ENCODE measurements at places on chromosomes 11 and 22.

DNA sequence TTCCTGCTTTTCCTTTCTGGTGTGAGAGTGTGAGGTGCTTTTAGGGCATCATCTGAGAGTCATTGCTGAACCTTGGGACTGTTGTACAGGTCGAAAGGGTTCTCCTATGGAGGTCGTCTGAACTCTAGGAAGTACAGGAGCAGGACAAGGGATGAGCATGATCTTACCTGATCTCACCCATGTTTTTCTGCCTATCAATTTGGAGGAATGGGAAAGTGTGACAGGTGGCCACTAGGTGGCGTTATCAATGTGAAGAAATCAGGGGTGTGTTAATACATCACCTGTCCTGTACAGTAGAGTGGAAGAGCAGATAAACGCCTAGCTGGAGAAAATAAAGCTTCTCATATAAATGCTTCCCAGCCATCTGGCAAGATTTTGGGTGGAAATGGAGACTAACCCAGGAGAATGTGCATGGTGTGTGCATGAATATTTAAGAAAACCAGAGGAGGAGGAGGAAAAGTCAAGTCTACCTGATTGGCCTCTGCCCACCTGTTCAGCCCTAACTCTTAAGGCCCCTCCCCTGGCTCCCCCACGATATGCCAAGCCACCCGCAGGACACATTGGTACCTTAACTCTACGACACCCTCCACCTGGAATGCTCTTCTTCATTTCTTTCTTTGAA, 72.0 kb upstream of the NARS2 start:
- DNase-seq = no peak

GRCh38 chr22:50082961-50083461, 2.2 kb downstream of the MLC1 start:
- no peak for DNase-seq

DNA sequence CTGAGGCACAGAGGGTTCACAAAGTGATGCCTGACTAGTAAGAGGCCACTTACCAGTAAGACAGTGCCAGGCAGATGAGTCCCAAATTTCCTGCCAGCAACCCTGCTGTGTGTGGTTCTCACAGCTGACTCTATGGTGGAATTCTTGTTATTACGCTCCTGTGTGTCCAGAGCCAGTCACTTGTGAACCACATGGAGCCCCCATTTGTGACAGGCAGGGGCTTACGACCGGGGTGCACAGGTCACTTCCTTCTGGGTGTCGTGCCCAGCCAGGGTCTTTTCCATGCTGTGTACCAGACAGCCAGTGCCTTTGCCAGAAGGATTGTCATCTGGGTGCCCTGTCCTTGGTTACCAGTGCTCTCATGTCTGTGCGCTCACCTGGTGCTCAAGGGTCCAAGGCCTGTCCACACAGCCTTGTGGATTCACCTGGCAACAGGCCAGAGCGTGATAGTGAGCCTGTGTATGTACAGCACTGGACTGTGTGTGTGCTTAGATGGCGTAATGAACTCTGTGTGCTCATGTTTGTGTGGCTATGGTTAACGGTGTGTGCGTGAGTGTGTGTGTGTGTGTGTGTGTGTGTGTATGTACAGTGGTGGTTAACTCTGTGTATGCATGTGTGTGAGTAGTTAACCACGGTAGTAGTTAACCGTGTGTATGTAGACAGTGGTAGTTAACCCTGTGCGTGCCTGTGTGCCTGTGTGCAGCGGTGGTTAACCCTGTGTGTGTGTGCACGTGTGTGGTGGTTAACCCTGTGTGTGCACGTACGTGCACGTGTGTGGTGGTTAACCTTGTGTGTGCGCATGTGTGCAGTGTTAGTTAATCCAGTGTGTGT, 18.6 kb downstream of the GRAMD4 start:
- DNase-seq = no peak

GRCh38 chr22:47381240-47381639, 618.8 kb downstream of the TBC1D22A start:
- DNase-seq = no peak

DNA sequence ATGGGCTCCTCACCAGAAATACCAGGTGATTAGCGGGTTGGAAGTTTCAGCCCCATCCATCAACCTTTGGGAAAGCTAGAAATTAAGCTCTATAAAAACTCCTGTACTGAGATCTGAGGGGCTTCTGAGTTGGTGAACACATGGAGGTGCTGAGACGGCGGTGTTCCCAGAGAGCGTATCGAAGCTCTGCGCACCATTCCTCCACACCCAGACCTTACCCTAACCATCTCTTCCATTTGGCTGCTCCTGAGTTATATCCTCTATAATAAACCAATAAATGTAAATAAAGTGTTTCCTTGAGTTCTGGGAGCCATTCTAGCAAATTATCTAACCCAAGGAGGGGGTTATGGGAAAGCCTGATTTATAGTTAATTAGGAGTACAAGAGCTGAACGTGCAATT, 41.4 kb downstream of the TMEM123 start:
- no peak for DNase-seq

GRCh38 chr11:65084598-65085375, 765 bp downstream of the ZFPL1 start:
- no peak for DNase-seq

DNA sequence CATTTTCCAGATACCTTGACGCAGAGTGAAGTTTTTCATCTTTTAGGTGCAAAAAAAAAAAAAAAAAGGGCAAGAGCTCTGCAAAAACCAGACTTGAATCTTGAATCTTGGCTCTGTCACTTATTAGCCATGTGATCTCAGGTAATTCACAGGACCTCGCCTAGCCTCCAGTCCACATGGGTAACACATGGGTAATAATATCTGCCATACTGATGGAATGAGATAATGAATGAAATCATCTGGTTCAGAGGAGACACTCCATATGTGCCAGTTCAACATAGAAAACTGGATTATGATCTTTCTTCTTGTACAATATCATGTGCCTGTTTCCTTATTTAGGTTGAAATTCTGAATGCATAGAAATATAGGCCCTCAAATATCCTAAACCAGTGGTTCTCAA, 8.6 kb upstream of the AMOTL1 start:
- DNase-seq = no peak

DNA sequence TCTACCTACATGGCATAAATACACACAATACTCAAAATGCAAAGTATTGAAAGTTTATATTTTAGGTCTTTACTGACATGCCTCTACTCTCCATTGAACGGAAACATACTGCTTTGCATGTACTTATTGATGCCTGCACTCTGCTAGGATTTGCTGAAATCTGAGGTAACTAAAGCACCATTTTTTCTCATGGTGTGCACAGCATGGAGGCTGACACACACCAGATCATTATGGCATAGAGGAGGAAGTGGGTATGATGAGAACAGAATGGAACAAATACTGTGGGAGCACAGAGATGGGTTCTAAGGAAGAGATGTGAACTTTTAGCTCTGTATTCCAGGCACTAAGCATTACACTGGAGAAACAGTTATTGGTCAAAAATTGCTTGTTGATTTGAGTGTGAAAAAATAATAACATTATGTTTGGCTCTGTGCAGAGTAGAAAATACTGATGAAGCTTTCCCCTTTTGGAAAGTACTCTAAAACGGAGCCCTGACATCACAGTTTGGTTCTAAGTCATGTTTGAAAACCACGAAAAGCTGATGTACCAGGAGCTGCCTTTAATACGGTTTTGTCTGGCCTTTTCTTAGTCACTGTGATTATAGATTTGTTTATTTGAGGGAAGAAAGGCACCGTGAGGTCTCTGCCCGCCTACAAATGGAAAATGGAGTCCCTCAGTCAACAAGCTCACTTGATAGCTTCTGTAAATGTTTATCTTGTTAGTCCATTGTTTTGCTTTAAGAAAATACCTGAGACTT, 5.6 kb downstream of the OR52R1 start:
- no peak for DNase-seq

DNA sequence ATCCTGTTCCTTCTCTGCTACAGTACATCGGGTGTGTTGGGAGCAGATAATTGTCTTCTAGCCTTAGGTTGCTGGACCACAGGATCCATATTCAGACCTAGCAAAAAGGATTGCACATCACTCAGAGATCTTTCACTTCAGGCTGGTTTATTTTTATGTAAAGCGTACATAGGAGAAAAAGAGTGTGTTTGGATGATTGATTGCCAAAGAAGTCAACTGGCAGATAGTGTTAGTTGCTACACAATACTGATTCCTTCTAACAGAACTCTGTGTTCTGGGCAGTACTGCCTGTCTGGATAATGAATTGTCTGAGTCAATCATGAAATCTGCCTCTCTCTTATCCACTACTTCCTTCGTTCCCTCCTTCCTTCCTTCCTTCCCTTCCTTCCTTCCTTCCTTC, 31.0 kb upstream of the PGM2L1 start:
- DNase-seq = no peak

GRCh38 chr11:78010304-78010703, 12.8 kb downstream of the KCTD14 start:
- DNase-seq = no peak

GRCh38 chr11:63558459-63559157, 4.6 kb downstream of the PLAAT2 start:
- DNase-seq = no peak

- DNase-seq = no peak
Observed at GRCh38 chr22:48443680-48444079, 1384.0 kb downstream of the BRD1 start.

- DNase-seq = no peak
Observed at GRCh38 chr11:109972939-109973338, 120.3 kb upstream of the ZC3H12C start.

- no peak for DNase-seq
Observed at GRCh38 chr11:44598831-44599230, 33.4 kb downstream of the CD82 start.

DNA sequence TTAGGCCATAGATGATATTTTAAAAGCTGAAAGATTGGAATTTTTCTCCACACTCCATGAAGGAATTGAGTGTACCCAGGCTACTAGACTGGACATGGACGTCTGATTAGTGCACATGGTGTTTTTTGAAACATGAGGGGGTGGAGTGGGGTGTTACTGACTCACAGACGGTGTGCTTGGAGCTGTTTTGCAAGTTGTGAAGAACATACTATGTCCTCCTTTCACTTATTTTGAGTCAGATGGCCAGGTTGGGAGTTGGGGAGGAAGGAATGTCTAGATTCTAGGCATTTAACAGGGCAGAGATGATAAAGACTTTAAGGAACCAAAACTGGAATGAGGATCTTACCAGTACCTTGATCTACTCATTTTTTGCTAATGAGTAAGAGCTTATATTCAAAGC, 158.1 kb upstream of the MTNR1B start:
- DNase-seq = no peak

- no peak for DNase-seq
Observed at GRCh38 chr11:132147464-132147863, 777.0 kb downstream of the NTM start.

GRCh38 chr11:128239306-128239705, 348.1 kb downstream of the ETS1 start:
- no peak for DNase-seq

DNA sequence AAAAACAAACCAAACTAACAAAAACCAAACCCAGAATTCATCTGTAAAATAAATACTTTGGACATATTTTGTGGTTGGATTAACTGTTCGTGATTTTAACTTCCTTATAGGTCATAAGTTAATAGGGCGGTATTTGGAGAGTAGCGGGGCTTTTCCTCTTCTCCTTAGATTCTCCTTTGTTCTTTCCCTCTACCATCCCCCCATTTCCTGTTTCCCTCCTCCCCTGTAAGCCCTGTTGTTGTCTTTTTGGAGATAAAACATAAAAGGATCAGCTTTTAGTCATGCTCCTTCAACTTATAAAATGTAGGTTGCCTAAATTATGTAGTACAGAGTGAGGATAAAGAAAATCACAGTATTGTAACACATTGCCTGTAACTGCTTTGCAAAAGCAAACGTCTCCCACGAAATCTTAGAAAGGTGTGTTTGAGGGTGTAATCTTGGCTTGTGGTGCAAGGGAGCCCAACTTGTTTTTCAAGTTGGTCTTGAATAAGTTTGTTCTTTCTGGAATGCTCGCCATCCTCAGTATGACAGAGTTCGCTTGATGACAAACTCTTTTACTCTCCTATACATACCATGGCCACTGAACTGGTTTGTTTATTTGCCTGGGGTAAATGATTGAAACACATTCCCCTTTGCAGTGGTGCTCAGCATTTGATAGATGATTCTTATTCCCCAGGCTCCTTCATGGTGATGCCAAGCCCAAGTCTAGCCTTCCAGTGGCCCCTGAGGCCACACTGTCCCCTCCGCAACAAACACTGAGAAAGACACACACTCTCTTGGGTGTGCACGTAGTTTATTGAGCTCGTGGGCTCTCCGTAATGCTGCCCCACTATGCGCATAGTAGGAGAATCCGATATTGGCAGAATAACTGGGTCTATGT, 49.4 kb downstream of the TEAD1 start:
- no peak for DNase-seq

DNA sequence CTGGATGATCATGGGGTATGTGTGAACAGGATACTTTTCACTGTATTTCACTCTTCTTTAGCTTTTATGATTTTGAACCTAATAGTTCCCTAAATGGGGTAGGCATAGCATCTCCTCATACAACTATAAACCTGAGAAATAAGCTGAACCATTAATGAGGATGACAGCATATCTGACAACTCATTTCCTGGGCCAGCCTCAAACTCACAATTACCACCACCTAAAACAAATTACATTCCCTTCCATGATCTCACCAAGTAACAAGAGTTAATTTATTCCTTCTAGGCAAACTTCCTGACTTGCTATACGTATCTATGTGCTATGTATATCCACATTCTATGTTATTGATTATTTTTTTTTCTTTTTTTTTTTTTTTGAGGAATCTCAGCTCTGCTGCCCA, 23.0 kb downstream of the SIK3 start:
- no peak for DNase-seq

GRCh38 chr11:9952511-9953196, 288.8 kb downstream of the SWAP70 start:
- DNase-seq = no peak

DNA sequence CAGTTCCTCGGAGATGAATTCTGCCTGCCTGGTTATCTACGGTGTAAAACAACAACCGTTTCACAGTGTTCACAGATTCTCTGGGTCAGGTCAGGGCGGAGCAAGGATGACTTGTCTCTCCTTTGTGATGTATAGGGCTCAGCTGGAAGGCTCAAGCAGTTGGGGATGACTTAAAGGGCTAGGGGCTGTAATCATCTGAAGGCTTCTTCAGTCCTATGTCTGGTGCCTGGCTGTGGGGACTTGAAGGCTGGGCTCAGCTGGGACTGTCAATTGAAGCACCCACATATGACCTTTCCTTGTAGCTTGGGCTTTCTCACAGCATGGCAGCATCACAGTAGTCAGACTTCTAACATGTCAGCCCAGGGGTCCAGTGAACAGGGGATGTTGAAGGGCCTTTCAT, 29.3 kb downstream of the EIF3F start:
- DNase-seq = no peak

- DNase-seq = no peak
Observed at GRCh38 chr11:59152312-59152951, 9.8 kb downstream of the FAM111A start.

DNA sequence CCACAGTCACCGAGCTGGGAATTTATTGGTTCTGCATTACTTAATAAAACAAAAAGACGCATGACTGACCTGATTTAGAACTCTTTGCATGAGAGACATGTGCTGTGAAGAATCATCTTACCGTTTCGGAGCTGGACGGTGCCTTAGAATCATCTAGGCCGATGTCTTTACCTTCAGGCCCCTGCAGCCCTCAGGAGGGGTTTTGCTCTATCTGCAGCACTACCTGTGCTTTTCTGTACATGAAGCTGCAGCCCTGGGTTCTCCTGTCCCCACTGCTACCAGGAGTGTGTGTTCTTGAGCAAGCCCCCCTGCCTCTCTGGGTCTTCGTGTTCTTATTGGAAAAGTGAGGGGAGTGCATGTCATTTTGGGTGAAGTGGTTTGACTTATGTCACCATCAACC, 94.0 kb upstream of the OR4B1 start:
- DNase-seq = no peak
